ENCODE measurements at places on chromosomes 1 and 21.
A peak's percentile ranks its signal among the peaks of the same experiment; 100 is the strongest.

GRCh38 chr1:59692591-59692990, 122.2 kb upstream of the HOOK1 start:
- peak; percentile 95 for DNase-seq

DNA sequence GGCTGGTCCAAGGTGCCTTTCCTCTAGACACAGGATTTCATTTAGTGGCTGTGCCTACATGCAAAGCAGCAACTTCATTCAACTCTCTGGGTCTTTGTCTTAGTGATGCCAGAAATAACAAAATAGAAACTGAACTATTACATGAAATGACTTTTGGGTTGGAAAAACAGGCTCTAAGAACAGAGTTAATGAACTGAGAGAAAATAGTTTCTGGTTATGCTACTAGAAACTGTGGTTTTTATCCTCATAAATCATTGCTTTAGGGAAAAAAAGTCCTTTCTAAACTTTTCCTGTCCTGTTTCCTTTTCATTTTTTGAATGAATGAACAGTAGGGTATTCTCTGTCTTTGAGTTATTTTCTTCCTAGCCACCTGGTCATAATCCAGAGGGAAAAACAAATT, 424.0 kb downstream of the KIF26B start:
- DNase-seq = no peak

GRCh38 chr1:3054474-3054873, 14.5 kb upstream of the PRDM16 start:
- no peak for DNase-seq

DNA sequence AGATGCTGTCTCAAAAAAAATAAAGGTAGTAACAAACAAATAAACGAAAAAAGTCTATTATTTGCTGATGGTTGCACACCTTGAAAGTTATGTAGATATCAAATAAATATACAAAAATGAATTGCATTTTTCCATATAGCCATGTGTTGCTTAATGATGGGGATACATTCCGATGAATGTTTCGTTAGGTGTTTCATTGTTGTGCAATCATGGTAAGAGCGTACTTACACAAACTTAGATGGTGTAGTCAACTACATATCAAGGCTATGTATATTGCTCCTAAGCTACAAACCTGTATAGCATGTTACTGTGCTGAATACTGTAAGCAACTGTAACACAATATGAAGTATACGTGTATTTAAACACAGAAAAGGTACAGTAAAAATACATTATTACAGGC, 34.4 kb downstream of the AHCTF1 start:
- DNase-seq = no peak

GRCh38 chr1:9238134-9238533, 3.6 kb downstream of the H6PD start:
- DNase-seq = no peak

DNA sequence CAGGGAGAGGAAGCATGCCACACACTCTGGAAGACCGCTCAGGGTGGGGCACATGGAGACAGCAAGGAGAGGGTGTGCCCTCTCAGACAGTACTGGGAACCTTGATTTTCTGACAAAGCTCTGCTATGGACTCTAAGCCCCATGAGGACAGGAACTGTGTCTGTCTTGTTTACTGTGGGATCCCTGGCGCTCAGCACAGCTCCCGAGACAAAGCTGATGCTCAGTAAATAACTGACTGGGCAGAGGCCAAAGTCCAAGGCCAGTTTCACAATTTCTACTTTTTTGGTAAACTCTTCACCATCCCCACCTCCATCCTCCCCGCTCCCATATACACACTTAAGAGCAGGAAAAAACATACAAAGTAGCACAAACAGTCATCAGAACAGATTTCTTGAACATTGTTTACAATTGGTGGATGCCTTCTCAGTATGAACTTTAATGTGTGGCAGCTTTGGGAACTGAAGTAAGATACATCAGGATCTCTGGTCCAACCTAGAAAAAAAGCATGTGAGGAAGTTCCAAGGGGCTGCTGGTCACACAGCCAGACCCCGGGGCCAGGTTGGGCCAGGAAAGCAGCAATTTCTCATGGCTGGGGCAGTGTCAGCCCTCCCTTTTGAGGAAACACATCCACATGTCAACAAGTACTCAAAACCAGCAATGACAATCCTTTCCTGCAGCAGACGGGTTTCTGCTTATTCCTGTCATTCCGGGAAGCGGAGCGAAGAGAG, 5.6 kb upstream of the AHCYL1 start:
- no peak for DNase-seq

- no peak for DNase-seq
These were observed 51.5 kb upstream of the RUNX3 start for GRCh38 chr1:24981631-24982005.

GRCh38 chr21:42864815-42865775, 14.2 kb downstream of the WDR4 start:
- no peak for DNase-seq

- DNase-seq = no peak
These were observed 29.6 kb upstream of the COG2 start for GRCh38 chr1:230612651-230613050.

GRCh38 chr1:39919545-39919944, 17.8 kb upstream of the MYCL start:
- DNase-seq = peak; percentile 67

GRCh38 chr1:226436472-226436854, 28.6 kb upstream of the PARP1 start:
- no peak for DNase-seq

GRCh38 chr1:5565281-5566125, 426.7 kb downstream of the NPHP4 start:
- no peak for DNase-seq

GRCh38 chr1:246787781-246788513, 63.7 kb downstream of the SCCPDH start:
- DNase-seq = no peak

Measured in Daoy (cell line).